ENCODE measurements at places on chromosomes 13 and 19. TPM values are rescaled to one million over a fixed set of nuclear protein-coding genes. Genes with fewer than 3 reads are reported as not detected.

HNRNPM gene
- total RNA-seq, result 323 TPM

TPTE2 gene
- not detected for total RNA-seq

KLK4 gene
- total RNA-seq, result not detected

SERTM1 gene
- total RNA-seq, result not detected

Measured in activated T-helper 1 cell treated with anti-CD3 and anti-CD28 coated beads, Interleukin-12 subunit alpha, Interleukin-12 subunit beta, Interleukin-2, Interleukin-4 antibody, amounts not matched to agents 30 ng/mL and 10 ng/mL and 1 ng/mL, durations not matched to agents 14 hours and 24 hours and 36 hours (primary cell).